ENCODE measurements at places on chromosomes 6 and 20.

DNA sequence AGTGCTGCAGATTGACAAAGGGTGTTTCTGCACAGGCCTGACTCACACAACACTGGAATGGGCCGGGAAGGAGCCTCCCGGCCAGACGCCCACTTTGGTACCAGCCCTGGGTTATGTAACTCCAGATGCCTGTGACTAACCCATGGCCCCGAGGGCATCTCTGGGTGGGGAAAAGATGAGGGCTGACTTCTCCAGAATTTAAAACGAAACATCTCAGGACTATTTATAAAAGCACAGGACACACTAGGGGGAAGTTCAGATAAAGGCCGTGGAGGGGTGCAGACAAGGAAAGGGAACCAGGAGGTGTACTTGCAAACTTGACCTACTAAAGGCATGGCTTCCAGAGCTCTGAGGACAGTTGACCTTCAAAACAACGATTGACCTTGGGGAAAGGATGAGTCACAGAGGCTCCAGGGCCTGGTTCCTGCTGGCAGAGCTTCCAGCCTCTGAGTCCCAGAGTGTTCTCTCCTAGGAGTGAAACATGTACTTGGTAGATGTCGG lies 196.9 kb downstream of the NFATC2 start:
- peak; percentile 89 for DNase-seq

DNA sequence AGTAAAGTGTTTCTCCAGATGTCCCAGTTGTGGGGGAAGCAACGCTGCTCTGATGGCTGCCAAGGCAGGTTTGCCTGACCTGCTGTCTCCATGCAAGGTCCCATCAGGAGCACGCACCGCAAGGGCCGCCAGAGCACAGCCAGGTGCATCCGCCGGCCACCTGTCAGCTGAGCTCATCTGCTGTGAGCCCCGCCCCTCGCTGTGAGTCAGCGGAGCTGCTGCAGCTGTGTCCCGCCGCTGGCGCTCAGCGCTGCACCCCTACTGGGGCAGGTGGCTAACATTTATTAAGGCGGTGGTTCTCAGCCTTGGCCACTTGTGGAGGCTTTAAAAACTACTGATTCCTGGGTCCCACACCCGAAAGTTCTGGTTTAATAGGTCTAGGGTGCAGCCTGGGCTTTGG lies 225.7 kb downstream of the UST start:
- DNase-seq = no peak

- no peak for DNase-seq
Observed at GRCh38 chr6:4667591-4667990, 108.6 kb upstream of the CDYL start.

DNA sequence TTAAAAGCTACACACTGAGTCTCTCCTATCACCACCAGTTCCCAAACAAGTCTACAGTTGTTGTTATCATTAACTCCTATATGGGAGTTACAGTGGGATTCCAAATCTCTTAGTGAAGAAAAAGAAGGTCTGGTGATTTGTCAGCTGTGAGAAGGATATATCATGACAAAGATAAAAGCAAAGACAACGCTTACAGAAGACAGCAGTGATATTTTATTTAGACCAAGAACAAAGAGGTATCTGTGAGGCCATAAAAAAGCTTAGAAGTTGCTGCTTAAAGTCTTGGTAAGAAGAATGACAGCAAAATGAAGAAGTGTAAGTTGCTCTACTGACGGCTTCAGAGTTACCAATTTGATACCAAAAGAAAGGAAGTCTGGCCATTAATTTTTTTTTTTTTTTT lies 47.2 kb downstream of the CHD6 start:
- DNase-seq = peak; percentile 44

- peak; percentile 27 for DNase-seq
Observed at GRCh38 chr6:47302043-47302442, 7.7 kb downstream of the TNFRSF21 start.

DNA sequence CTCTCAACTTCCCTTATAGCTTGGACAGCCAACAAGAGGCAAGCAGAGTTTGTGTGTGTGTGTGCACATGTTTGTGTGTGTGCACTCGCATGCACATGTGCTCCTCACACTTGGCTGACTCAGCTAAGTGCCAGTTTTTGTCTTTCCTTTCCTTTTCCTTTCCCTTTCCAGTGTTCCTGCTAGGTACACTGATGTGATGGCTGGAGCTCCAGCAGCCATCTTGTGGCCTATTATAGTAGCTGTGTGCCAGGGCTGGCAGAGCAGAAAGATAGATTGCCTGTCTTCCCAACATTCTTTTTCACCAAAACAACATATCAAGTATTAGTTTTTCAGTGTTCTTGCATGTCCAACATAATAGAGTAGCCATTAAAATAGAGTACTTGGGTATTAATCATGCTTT lies 79.5 kb downstream of the AK9 start:
- DNase-seq = no peak

- DNase-seq = no peak
Observed at GRCh38 chr6:39273406-39273821, 40.8 kb downstream of the KCNK17 start.

GRCh38 chr6:33164665-33165373 lies 27.4 kb downstream of the COL11A2 start:
- DNase-seq = no peak

DNA sequence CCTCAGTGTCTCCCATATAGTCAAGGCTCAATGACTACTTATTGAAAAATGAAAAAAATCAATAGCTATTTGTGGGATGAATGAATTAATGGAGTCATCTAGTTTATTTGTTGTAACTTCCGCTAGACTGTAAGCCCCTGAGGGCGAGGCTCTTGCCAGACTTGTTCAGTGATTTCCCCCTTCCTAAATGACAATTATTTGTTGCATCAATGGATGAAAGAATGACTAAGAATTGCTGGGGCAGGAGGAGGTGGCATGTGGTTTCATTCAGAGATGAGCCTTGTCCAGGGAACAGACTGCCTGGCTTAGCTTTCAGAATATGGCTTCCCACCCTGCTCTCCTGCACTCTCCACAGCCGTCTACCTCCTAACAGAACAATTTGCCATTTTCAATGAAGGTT lies 1.1 kb upstream of the PRELID3B start:
- DNase-seq = no peak

DNA sequence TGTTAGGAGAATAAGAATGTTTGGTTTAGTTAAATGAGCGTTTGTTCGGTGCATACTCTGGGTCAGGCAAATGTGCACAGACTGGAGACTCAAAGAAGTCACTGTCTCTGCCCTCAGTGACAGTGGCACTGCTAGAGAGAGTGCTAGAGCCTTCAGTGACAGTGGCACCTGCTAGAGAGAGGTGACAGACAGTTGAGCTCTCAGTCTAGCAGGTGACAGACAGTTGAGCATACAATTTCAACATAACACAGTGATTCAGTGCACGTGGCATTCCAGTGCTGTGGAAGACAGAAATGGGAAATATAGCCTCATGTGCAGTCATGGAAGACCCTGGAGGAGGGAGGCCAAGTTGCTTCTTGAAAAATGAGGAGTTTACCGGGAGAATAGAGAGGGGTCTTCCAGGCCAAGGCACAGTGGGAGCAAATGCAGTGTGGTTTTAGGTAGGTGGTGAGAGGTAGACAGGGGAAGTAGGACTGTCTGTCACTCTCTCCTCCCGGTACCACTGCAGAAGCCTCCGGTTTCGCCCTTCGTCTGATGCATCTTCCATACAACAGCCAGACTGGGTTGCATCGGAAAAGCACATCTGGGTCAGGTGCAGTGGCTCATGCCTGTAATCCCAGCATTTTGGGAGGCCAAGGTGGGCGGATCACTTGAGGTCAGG lies 107.9 kb upstream of the CLDN20 start:
- DNase-seq = no peak

GRCh38 chr20:35515949-35516645 lies 13.4 kb downstream of the C20orf173 start:
- DNase-seq = peak; percentile 1

DNA sequence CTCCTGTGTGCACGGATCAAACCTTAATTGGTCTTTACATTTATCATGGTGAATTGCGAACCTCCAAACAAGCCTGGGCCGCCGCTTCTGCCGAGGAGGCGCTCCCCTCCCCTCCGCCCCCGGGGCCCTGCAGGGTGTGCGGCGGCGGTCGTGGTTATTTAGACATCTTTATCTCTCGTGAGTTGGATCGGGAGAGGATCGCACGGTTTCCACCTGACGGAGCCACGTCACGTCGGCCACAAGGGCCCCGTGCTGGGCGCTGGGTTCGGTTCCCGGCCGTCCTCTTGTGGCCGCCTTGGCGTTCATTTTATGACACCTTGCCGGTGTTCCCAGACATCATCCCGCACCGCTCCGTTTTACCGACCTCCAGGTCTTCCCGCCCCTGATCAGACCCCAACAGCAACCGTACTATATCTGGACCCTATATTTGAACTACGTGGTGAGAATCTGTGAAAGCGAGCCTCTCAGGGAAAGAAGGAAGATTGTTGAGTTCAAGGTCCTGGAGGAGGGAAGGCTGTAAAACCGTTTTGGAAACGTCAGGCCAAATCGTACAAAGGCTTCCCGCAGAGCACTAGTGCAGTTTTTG lies 1.3 kb upstream of the CNR1 start:
- no peak for DNase-seq

- no peak for DNase-seq
Observed at GRCh38 chr6:38088829-38089228, 269.3 kb downstream of the ZFAND3 start.

DNA sequence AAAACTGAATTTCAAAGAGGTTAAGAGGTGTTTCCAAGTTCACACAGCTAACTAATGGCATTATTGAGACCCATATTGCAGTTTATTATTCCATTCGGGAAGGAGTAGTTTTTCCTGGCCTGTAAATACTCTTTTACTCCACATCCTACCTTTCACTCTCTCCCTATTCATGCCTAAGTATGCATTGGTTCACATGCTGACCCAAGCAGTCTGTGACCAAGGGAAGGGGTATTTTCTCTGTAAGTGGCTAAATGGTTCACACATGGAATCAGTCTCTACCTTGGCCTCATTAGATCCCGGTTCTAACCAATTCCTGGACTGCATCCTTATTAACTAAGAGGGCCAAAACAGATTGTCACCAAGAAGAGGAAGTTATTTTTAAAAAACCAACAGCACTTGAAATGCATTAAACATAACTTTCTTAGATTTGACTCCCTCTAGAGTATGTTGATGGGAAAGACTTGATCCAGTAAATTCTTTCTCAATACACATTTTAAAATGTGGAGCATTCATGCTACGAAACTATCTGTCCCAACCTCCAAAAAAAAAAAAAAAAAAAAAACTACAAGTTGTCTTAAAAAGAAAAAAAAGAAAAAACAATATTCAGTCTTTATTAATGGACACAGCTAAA lies 17.8 kb upstream of the RSPO3 start:
- peak; percentile 70 for DNase-seq

DNA sequence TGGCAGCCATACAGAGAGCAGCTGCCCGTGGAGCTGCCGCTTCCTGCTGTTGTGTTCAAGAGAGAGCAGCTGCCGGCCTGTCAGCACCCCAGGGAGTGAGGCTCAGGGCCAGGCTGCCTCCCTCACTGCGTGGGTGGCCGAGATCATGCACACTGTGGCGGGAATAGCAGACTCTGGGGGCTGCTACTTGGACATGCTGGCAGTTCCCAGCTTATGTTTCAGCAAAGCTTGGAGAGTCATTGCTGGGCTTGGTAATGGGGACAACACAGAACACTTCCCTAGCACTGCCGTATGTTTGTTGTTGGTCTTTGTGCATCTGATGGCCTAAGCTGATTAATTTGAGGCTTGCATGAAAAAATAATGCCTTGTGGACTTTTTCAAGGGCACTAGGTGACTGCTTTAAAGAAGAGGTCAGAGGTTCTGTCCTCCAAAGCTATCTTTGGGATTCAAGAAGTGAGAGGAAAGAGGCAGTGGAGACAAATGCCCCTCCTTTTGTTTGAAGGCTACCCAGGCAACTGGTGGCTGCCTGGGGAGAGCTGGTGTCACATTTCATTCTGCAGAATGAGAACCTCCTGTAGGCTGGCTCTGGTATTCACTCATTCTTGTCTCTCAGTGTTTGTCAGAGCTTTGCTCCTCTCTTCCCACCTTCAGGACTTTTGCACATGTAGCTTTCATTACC lies 18.8 kb downstream of the MRAP2 start:
- no peak for DNase-seq

- peak; percentile 8 for DNase-seq
Observed at GRCh38 chr6:29651413-29652197, 5.3 kb upstream of the MOG start.

GRCh38 chr20:44415833-44416715 lies 59.6 kb upstream of the TTPAL start:
- no peak for DNase-seq

- DNase-seq = no peak
Observed at GRCh38 chr20:23000232-23000947, 34.7 kb upstream of the SSTR4 start.

DNA sequence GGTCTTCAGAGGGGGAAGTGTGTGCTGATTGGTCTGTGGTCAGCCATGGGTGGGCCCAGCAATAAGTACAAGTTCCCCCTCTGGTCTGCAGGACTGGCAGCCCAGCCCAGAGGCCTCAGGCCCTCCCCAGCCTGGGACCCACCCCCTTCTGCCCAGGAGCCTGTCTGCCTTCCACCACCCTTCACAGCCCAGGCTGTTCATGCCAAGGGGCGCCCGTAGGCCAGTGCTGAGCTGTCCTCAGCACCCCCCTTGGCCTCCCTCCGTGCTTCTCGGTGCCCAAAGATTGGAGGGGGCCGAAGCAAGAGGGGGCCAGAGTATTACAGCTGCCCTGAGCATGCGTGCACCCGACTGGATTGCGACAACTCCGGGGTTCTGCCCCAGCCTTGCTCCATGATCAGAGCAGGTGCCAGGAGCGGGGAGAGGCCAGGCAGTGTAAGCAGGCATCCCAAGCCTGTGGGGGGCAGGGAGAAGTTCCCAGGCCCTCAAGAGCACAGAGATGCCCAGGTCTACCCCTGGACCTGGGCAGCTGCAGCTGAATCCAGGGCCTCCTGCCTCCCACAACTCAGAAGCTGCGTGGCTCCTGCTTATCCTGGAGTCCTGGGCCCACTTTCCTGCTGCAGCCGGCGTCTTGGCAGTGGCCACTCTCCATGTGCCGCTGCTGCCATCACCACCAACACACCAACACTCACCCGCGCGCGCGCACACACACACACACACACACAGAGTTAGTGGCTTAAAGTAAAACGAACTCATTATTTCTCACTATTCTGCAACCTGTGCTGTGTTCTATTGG lies 33.3 kb downstream of the CST9L start:
- no peak for DNase-seq

GRCh38 chr6:5764401-5764955 lies 242.2 kb downstream of the NRN1 start:
- DNase-seq = no peak

GRCh38 chr6:85612690-85613474 lies 19.2 kb upstream of the SNX14 start:
- no peak for DNase-seq

- no peak for DNase-seq
Observed at GRCh38 chr6:55450005-55450404, 122.7 kb downstream of the GFRAL start.

DNA sequence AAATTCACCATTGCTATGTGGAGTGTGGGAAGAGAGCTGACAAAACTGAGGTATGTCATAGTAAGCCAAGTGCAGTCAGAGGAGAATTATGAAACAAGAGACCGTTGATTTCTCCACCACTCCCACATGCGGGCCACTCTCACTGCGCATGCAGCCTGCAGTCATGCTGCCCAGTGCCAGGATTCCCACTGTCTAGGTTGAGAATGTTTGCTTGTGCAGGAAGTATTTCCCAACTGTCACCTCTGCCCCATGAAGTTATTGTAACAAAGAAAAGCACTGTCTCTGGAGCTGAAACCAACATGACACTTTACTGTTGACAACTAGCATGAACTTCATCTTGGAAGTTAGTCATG lies 18.7 kb upstream of the SFT2D1 start:
- peak; percentile 84 for DNase-seq
